SHP77 treated with DMSO at 0.1 percent for 48 hours (cell line): ENCODE measurements at places on chromosomes 2 and 18.

DNA sequence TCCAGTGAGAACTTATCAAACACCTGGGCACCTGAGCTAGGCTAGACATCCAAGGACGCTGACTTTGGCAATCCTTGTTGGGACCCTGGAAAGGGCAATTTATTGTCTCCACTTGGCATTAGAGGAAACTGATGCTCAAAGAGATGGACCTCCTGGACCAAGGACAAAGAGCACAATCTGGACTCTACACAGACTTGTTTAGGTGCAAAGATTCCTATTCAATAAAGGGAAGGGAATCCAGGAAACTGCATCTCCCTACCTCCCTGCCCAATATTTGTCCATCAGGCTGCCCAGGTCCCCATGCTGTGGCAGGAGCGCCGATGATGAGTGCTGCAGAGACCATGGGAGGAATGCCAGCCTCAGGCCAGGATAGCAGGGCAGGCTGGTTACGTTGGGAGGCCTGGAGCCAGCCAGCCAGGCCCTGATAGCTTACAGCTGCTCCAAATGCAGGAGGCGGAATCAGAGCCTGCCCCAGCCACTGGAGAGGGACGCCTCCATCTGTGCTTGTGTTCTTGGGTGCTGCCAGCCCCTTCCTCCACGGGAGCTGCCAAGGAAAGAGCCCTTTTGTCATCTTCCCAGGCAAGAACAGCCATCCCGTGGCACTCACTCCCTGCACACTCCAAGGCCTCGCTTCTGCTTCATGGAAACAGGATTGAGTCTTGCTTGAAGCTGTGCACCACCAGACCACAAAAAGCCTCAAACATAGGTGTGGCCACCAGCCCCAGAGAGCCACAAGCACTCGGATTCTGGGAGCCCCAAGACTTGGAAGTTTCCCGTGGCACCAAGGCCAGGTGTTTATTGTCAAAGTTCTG, 60.0 kb downstream of the HS1BP3 start:
- DNase-seq, result no peak

DNA sequence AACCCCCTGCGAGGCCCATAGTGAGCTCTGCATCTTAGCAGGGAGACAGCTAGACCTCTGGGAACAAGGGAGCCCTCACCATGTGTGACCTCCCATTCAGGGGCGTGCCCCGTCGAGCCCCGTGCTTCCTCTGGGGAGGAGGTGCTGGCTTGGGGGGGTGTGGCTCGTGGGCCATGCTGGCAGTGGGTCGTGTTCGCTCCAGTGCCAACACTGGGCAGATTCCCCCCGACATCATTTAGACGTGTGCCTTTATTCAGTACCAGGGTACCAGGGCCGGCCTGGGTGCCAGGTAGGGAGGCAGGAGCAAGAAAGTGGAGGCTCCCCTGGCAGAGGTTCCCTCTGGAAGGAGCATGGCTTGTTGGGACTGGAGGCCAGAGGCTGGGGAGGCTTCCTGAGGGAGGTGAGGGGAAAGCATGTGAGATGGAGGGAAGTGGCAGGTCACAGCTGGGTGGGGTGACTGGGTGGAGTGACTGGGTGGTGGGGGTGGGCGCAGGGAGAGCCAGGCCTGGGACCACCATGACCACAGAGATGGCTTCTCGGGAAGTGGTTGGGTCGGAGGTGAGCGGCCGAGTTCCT, 15.2 kb downstream of the GPC1 start:
- no peak for DNase-seq

- DNase-seq, result no peak
Measured at GRCh38 chr2:397521-397920, 109.6 kb upstream of the ALKAL2 start.

DNA sequence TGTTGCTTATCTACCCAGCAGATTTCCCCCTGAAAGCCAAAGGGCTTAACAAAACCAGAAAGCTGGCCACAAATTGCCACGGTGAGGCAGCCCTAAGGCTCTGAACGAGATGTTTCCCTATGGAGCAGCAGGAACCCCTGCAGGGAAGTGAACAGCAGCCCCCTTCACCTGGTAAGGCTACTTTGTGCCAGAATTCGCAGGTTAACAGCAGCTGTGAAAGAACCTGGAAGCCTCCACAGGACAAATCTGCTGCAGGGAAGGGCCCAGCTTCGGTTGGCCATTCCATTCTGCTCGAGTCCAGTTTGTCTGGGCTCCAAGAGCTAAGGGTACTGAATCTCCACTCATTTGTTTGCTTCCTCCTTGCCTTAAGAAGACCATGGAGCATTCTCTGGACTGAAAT, 175.3 kb downstream of the PDE11A start:
- no peak for DNase-seq

DNA sequence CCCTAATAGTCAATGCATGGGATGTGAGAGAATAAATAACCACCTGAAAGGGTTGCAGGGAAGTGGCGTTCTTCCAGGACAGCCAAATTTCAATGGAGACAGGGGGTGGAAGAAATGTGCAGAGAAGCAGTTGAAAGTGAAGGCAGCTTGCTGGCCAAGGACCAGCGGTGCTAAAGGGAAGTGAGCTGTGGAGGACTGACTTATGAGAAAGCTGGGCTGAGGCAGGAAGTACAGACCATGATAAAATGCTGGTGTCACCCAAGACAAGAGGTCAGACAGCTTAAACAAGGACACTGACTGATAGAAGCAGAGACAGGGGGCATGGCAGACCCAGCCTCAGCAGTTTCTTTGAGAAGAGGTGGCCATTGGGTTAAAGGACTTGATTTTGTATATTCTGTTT, 106.7 kb downstream of the DTNB start:
- no peak for DNase-seq

DNA sequence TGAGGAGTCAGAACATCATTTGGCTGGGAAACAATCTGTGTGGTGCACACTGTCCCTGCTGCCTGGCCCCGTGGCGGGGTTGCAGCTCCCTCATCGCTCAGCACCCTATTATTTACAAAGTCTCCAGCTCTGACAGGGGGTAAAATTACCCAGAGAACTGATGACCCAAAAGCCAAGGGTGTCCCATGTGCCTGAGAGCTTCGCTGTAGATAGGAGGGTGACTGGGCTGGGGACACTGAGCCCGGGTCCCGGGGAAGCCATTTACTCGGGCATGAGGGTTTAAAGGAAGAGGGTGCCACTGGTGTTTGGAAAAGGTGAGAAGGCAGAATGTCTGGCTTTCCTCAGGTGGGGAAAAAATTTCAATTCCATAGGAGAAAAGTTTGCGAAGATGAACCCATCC, 48.2 kb upstream of the EML6 start:
- no peak for DNase-seq

GRCh38 chr18:11654736-11655605, 34.1 kb upstream of the GNAL start:
- DNase-seq, result no peak

GRCh38 chr2:205864491-205864890, 182.2 kb downstream of the NRP2 start:
- DNase-seq, result no peak

DNA sequence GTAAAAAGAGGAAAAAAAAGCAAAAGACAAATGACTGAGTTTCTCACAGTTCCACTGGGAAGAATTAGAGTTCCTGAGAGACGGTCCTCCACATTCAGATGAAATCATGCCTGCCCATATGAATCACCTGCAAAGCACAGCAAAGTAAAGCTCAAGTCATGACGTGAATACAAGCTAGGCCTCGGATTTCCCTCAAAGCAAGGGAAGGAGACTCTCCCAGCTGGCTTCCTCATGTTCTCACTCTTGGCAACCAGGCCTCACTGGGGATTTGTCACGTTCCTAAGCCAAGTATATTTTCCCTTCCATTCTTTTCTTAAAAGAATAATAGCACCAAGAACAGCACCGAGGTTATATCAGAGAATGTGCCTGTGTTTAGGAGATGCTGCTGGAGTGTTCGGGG, 47.0 kb downstream of the CYP27C1 start:
- DNase-seq, result no peak

DNA sequence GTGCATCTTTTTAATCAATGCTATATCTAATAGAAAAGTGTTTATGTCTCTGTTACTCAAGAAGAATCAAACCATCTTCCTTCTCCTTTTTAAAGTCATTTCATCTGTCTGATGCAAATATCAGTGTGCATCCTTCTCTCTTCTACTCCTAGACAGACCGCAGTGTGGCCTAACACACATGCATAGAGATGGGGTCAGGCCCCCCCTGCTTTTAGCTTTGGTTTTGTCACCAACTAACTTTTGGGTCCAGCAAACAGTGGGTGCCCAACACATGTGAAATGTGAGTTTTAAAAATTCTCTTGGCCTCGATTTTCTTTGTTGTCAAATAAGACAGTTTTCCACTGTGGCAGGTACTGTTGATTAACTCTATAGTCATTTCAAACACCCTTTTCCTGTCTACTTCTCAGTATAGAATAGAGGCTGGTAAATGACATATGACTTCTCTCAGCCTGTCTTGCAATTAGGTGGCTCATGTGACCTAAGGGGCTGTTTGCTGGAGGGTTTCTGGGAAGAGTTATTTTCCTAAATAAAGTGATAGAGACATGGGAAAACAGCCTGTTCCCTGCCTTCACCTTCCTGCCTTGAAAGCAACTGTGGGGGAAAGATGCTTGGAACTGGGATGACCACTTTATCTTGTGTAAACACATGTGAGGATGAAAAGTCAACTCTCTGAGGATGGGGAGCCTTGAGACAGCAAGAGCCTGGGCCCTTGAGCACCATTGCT, 65.7 kb upstream of the DARS1 start:
- no peak for DNase-seq

GRCh38 chr2:230842473-230842872, 22.3 kb upstream of the ITM2C start:
- no peak for DNase-seq

- peak; percentile 42 for DNase-seq
Measured at GRCh38 chr2:226791056-226791486, 8.5 kb downstream of the IRS1 start.

- DNase-seq, result no peak
Measured at GRCh38 chr2:12203528-12203927, 457.1 kb downstream of the LPIN1 start.

GRCh38 chr2:39665811-39666490, at the start of gene TMEM178A:
Gene TMEM178A, plus strand, starts transcription at chr2:39665917. Its CDS starts 58 bp downstream, at chr2:39665975.
- no peak for DNase-seq

- DNase-seq, result no peak
Measured at GRCh38 chr18:8741532-8741931, 36.2 kb downstream of the MTCL1 start.

- DNase-seq, result no peak
Measured at GRCh38 chr2:20595439-20596192, 55.3 kb downstream of the HS1BP3 start.

GRCh38 chr2:239870276-239870675, 154.9 kb downstream of the NDUFA10 start:
- DNase-seq, result no peak

- no peak for DNase-seq
Measured at GRCh38 chr2:112834396-112835037, 2.1 kb downstream of the IL1B start.

DNA sequence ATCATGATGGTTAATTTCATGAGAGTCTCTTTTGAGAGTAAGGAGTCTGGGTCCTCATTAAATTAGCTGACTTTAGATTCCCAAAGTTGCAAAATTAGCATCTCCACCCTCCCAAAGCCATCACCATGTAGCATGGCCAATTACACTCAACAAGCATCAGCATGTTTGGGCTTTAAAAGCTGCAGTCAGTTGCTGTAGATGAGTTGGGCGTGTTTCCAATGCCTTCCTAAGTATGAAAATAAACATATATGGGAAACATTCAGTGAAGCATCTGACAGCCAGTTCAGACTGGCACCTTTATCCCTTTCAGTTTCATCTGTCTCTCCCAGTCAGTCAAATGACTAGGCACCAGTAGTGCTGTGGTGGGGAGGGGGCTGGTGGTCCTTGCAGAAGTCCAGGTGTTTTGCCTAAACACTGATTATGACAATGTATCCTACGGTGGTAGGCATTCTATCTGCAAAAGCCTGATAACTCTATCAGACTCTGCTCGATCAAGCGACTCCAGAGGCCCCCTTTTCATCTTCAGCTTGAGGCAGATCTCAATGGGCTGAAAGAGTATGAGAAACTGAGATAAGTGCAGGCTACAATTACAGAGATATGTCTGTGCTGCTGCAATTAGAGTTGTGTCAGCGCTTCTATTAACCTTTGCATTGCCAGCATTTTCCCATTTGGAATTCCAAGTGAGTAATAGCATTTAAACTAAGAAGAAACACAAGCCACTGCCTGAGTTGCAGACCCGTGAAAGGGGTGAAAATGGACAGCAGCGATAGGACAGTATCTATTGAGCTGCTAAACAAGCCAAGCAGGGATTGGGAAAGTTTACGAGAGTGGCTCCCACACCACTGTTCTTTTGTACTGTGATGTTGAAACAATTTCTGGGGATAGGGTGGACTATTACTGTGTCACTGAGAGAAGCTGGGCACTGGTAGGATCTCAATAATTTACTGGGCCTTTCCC, 67.3 kb upstream of the SPOPL start:
- no peak for DNase-seq

DNA sequence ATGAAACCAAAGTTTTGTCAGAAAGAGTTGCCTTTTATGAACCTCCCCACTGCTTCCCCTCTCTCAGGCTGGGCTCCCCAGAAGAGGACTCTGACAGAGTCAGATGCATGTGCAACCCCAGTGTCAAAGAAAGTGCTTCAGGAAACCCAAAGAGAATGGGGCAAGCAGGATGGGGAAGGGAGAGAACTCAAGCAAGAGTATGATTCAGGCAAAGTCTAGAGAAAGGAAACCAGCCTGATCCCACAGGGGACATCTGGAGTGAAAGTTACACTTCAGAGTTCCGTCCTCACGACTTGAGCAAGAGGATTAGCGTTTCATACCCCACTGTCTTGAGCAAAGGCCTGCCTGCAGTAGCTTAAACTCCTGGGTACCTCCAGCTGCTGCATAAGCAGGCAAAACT, 51.8 kb upstream of the EPC2 start:
- no peak for DNase-seq

DNA sequence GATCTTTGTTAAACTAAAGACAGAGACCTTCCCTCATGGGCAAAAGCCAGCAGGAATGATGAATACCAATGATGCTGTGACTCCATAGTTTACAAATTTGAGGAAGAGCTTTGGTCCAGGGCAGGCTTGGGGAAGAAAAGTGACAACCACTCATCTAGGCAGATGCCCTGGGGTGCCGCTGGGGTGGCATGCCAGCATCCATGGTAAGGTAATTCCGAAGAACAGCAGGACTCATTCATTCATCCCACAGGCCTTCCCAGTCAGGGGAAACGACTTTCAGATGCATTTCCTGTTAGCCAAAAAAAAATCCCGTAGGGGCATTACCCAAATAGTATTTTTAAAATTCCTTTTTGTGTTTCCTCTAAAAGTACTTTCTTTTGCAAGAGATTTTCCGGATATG, 180.7 kb upstream of the SERPINE2 start:
- no peak for DNase-seq

- no peak for DNase-seq
Measured at GRCh38 chr18:29449424-29449823, 1272.5 kb upstream of the CDH2 start.

DNA sequence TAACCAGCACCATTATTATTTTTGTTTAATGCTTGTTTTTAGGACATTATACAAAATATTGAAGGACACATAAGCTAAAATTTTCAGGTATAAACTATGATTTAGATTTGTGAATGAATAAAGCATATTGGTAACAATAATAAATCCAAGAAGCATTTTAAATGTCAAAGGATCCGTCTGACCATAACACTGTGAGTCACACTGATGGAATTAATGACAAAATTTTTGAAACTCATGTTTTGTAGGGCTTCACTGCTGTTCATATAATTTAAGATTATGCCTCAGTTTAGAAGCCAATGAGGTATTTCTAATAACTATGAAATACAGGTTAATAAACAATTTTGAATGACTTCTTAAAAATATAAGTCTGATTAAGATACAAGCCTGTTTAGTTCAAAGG, 124.6 kb downstream of the TMEFF2 start:
- no peak for DNase-seq
